ENCODE measurements at places on chromosomes 13 and 19.

- DNase-seq = no peak
These were observed 1.9 kb downstream of the RAB11B start for GRCh38 chr19:8392017-8392591.

DNA sequence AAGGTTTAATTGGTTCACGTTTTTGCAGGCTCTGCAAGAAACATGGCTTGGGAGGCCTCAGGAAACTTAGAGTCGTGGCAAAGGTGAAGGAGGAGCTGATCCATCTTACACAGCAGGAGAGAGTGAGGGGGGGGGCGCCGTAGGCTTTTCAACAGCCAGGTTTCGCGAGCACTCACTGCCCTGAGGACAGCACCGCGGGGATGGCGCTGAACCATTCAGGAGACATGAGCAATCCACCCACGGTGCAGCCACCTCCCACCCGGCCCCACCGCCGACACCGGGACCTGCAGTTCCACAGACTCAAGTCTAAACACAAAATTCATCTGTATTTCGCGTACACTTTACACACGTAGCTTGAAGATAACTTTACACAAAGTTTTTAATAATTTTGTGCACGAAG lies 73.6 kb downstream of the KDM4B start:
- DNase-seq = no peak

DNA sequence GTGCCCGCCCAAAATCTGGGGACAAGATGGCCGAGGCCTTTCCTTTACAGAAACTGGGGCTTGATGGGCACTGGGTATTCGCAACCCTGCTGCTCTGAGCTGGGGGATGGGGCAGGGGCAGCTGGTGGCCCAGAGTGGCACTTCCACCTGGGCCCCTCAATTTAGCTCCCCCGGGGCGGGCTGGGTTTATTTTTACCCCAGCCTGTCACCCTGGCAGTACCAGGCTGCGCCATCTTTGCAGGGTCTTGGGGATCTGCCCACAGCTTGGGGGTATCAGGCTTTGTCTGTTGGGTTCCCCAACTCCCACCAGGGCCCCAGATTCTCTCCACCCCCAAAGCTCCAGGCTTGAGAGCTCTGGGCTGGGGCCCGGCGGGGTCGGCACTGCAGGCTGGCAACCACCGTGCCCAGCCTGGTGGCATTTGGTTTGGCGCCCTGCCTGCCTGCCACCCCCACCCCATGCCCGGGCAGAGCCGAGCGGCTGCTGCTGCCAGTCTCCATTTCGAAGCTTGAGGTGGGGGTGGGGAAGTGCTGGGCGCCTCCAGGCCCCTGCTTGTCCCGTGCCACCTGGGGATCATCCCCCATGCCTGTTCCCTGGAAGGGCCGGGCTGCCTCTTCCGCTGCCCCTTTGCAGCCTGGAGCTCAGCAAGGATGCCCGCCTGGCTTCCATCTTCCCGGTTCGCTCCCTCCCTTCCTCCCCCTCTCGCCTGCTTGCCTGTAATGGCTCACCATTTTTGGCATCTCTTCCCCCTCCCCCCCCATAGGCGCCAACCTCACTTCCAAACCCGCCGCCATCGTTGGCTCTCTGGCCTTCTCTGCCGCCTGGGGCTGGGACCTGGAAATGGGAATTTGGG lies 11.4 kb downstream of the NFIX start:
- DNase-seq = no peak

GRCh38 chr13:112575675-112576074 lies 12.3 kb downstream of the TUBGCP3 start:
- DNase-seq = no peak

- peak; percentile 39 for DNase-seq
These were observed 182.6 kb upstream of the IRS2 start for GRCh38 chr13:109968876-109969577.

GRCh38 chr19:10201176-10201575 lies 6.4 kb upstream of the DNMT1 start:
- DNase-seq = no peak

DNA sequence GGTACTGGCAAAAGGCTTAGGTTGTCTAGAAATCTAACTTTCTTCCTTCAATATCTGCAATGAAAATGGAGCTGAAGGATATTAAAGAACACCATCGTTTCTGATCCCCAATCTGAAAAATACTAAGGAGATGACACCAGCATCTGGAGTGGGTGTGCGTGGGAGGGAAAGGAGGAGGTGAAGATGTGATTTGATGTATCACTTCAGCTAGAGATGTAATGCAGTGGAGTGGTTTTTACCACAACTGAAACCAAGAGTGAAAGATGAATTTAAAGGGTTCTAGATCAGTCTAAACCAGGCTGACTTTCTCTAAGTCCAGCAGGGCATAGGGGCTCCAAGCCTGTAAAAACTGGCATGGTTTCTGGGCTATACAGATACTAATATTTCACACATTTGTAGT lies 148.4 kb downstream of the AKAP11 start:
- DNase-seq = no peak

- peak; percentile 20 for DNase-seq
These were observed 186.2 kb upstream of the PCDH9 start for GRCh38 chr13:67416047-67416925.

DNA sequence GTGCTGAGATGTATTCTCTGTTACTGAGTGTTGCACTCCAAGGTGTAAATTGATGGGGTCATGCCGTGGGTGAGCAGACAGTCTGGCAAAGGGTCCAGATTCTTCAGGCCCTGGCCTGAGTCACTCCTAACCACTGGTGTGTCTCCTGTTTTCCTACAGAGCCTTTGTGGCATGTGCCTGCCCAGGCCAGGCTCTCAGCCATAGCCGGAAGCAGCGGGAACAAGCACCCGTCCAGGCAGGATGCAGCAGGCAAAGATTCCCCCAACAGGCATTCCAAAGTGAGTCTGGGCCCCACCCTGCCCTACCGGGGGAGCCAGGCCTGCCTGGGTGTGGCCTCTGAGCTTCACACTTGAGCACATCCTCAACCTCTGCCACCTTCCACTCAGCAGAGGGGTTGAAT lies 61.9 kb downstream of the DPF1 start:
- DNase-seq = no peak

DNA sequence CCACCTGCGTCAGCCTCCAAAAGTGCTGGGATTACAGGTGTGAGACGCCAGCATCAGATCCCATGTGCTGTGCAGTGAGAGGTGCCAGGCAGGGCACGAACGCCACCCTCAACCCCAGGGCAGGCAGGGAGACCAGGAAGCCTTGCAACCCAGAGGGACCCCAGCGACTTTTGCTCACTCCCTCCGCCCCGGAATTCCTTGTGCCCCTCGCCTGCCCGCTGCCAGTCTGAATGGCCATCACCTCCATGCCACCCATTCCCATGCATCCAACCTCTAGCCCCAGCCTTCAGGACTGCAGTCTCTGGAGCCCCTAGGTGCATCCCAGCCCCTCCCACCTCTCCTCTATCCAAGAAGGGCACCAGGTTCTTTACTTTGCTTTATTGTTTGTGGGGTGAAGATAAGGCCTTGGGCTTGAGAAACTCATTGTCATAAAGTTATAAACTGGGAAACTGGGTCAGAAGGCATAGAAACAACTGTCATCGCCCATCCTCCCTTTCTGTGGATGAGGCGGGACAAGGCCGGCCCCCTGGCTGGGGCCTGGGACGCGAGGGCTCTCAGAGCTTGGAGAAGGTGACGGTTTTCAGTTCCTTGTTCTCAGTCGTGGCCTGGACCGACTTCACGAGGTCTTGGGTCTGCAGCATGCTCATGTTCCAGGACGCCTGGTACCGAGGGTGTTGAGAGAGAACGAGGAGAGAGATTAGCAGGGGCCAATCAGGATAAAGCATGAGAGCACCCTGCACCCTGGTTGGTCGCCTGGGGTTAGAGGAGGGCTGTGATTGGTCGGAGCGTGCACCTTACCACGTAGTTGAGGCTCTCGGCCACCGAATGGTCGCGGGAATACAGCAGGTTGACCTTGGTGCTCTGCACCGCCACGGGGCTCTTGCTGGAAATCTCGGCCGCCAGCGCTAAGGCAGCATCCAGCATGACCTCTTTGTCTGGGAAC lies 2.6 kb upstream of the LGALS4 start:
- DNase-seq = no peak

- DNase-seq = no peak
These were observed 6.4 kb downstream of the GARRE1 start for GRCh38 chr19:34260771-34261173.

DNA sequence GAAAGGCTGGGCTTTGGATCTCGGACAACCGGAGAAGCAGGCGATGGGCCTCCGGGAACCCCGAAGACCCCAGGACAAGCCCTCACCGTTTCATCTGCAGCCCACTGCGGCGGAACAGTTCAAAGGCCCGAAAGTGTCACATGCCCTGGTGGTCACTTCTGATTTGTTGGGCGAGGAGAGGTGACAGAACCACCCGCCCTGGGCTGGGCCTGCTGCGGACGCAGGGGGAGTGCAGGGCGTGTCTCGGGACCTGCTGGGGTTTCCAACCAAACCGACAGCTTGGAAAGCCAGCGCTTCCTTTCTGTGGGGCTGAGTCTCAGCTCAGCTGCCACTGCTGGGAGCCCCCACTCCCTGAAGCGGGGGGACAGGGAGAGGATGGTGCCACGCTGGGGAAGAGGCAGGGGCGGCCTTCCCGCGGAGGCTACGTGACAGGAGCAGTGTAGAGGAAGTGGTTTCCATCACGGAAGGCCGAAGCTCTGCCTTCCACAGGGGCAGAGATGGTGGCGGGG lies 22.8 kb upstream of the ZBTB7A start:
- no peak for DNase-seq

All from skeletal muscle cell (primary cell).